Suprapubic skin (tissue), 4 donors: ENCODE measurements at places on chromosomes 2 and 18. TPM values are rescaled to one million over a fixed set of nuclear protein-coding genes. Genes with fewer than 3 reads are reported as not detected.

The ANKRD36C gene
- total RNA-seq = 11.8 TPM

The KYNU gene
- 1.3 TPM for total RNA-seq

The SPTBN1 gene
- total RNA-seq = 250 TPM

The LINC00305 gene
- not detected for total RNA-seq

The SCG2 gene
- total RNA-seq = not detected

The CCNT2 gene
- 30.7 TPM for total RNA-seq

The SCTR gene
- total RNA-seq = not detected

The ING5 gene
- total RNA-seq = 52.1 TPM

The PUM2 gene
- 78.9 TPM for total RNA-seq
